Trophoblast cell (in vitro differentiated cells and primary cell): ENCODE measurements at places on chromosomes 3 and 15.

GRCh38 chr3:23920151-23920655, 3.3 kb downstream of the RPL15 start:
- no peak for DNase-seq

- no peak for DNase-seq
Measured at GRCh38 chr15:25186411-25186810, 231.6 kb downstream of the SNRPN start.

GRCh38 chr15:78049691-78050440, 27.6 kb downstream of the TBC1D2B start:
- peak; percentile 79 for DNase-seq

DNA sequence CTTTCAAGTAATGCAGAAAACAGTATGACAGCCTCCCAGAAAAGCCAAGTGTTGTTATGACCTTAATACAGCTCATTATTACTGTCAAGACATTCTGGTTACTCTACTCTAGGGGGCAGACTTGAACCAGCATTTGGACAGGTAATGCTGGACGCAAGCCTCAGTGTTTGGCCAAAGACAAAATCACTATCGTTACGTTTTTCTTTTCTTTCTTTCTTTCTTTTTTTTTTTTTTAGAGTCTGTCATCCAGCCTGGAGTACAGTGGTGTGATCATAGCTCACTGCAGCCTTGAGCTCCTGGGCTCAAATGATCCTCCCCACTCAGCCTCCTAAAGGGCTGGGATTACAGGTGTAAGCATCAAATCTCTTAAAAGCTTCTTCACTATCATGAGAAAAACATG, 29.4 kb upstream of the TMEM45A start:
- peak; percentile 30 for DNase-seq

DNA sequence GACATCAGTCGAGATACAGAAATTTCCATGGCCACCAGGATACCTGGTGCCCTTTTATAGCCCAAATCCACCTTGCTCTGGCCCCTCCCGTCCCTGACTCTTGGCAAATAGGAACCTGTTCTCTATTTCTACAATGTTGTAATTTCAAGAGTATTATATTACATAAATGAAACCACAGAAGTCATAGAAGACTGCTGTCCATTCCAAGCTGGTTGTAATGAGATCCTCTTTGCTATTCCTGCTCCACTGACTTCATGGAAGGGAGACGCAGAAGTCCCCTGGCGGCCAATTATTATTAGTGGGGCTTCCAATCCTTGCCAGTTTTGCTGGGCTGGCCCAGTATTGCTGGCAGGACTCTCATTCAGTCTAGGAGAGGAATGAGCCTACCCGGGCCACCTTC, 26.6 kb downstream of the DCP1A start:
- no peak for DNase-seq

- no peak for DNase-seq
Measured at GRCh38 chr3:48186631-48187300, 1.5 kb downstream of the CDC25A start.

DNA sequence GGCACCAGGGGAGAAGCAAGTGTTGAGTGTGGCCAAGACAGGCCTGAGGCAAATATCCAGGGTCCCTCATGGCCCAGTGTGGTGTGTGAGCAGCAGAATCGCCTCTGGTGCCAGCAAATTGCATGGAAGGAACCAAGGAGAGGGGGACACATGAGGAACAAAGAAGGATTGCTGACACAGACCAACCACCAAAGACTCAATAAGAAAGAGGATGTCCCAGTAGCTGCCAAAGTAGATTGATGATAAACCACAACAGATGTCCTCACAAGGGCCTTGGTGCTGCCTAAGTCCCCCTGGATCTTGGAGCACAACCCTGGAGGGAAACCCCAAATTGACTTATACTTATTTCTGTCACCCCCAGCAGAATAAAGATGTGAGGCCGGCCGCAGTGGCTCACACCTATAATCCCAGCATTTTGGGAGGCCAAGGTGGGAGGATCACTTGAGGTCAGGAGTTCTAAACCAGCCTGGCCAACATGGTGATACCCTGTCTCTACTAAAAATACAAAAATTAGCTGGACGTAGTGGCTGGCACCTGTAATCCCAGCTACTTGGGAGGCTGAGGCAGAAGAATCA, 10.6 kb downstream of the SRGAP3 start:
- DNase-seq = no peak

GRCh38 chr15:68389936-68390817, 41.8 kb downstream of the ITGA11 start:
- DNase-seq = no peak

GRCh38 chr3:23701716-23702597, 103.8 kb upstream of the UBE2E1 start:
- peak; percentile 47 for DNase-seq

DNA sequence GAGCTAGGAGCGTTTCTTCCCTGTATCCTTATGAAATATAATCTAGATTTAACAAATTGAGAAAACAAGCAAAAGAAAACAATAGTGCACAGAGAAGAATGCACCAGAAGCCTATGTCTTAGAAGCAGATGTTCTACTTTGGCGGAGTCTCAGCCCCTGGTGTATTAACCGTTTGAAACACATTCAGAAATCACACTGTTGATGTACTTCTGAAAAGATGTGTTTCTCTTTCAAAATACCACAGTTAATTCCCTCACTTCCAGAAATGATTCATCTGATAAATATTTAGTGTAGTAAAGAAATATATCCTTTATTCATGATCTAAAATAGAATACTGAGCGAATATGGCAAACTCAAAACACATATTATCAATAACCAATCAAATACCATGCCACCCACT, 77.7 kb downstream of the CBLB start:
- no peak for DNase-seq

DNA sequence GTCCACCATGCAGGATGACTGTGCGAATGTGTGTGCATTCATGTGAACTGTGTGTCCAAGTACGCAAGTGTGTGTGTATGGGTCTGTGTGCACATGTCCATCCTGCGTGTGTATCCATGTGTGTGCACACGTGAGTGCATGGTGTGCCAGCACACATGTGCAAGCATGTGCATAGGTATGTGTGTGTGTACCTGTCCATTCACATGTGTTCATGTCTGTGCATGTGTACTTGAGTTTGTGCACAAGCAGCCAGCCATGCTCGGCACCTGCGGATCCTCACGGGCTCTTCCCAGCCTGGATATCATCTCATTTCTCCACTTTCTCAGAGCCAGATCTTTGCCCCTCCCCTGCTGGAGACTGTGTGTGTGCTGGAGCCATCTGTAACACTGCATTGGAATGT, 18.7 kb upstream of the PLXNA1 start:
- DNase-seq = no peak

DNA sequence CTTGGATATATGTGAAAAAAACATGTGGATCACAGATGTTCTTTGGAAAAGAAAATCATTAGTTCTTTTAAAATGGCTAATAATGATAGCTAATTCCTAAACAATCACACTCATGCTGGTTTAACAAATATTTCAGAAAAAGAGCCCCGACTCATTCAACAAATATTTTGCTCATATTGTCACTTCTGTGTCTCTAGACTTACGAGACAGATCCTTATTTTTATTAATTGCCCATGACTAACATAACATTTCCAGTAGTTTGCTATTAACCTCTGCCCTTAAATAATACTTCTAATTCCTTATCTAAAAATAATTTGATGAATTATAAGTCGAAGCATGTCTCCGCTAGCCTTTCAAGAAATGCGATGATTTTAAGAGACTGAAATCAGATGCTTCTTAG, 70.4 kb downstream of the SATB1 start:
- DNase-seq = peak; percentile 37

DNA sequence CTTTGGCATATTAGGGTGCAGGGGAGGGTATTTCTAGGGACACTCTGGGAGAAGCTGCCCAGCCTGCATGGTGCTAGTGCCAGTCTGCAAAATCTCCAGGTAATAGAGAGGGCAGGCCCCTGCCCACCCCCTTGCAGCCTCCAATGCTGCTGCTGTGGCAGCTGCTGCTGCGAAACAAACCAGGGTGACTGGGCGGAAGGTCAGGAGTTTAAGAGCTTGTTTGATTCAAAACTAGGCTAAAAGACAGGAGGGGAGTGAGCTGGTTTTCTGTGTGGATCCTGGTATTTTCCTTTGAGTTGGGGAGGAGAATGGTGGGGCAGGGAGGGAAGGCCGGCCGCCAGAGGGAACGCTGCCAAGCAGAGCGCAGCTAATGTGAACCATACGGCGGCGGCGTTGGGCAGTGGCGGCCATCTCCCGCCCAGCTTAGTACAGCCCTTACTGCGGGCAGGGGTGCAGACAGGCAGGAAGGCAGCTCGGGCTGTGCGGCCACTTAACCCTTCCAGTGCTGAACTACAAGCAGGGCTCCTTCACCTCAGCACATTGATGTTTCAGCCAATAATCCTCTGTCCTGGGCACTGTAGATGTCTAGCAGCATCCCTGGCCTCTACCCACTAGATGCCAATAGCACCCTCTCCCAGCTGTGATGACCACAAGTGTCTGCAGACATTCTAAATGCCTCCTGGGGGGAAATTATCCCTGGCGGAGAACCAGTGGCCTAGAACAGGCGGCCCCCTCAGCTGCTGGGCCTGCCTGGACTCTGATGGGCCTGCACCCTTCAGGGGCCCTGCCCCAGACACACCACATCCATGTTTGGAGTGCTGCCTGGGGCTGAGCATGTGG, 125.7 kb downstream of the EEFSEC start:
- no peak for DNase-seq

- DNase-seq = no peak
Measured at GRCh38 chr3:131329774-131330173, 51.8 kb upstream of the NUDT16 start.

DNA sequence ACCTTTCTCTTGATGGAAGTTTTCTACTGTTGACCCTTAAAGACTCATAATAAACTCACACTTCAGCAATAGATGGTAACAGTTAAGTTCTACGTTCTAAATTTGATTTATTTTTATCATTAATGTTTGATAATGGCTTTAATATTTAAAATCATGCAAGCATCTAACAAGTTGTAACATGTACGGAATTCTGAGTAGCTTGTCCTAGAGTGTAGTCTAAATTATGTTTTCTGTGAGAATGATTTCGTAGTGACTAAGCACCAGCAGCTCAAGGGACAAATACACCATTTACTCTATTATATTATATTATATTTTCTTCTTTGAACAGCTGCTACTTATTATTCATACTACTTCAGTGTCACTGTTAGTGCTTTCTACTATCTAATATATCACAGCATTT, 345.6 kb downstream of the NLGN1 start:
- DNase-seq = no peak

- no peak for DNase-seq
Measured at GRCh38 chr3:186746008-186746407, 28.8 kb downstream of the KNG1 start.

DNA sequence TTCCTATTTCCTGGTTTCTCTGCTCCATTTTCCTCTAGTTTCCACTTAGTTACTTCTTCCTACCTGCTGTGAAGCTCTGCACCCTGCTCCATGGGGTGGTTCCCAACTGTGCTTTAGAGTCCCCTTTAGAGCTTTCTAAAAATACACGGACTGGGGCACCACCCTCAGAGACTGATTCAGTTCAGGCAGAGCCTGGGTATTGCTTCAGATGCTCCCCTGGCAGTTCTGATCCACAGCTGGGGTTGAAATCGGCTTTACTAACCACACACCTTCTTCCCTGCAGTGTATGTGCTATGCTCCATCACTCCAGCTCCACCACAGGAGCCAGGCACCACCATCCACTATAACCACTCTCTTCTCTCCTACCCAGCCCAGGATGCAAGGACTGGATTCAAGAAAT, 12.6 kb downstream of the ANP32A start:
- no peak for DNase-seq
